HTR-8/SVneo (cell line): ENCODE measurements at places on chromosomes 6 and 20.

DNA sequence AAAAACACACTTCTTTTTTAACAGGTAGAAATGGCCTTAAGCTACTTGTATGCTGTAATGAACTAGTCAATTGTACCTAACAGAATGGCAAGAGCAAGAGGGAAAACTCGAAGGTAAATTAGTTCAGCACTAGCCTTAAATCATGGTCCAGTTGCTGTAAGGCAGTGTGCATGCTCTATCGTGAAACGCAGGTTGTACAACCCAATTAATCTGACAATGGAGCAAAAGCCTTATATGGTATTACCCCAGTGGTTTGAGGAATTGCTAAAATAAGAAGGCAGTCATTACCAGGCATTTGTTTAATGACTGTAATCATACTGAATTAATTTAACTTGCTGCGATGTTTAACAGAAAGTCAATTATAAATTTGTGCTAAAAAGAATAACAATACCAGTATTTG lies 69.3 kb upstream of the SOX4 start:
- no peak for DNase-seq

GRCh38 chr6:38310061-38310460 lies 329.7 kb downstream of the BTBD9 start:
- no peak for DNase-seq

DNA sequence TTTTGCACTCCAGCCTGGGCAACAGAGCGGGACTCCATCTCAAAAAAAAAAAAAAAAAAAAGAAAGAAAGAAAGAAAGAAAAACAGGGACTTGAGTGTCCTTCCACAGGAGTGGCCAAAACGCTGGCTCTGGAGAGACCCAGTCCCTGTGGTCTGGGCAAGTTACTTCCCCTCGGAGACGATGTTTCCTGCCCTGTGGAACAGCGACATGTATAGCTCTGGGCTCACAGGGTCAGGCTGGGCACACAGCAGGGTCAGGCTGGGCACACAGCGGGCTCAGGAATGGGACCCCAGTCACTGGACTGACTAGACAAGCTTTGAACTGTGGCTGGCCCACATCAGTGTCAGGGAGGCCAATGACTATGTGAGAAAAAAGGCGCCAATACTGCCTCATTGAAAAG lies 110.7 kb downstream of the ASXL1 start:
- no peak for DNase-seq

- DNase-seq, result no peak
Measured at GRCh38 chr20:41038878-41039404, 10.3 kb downstream of the TOP1 start.

DNA sequence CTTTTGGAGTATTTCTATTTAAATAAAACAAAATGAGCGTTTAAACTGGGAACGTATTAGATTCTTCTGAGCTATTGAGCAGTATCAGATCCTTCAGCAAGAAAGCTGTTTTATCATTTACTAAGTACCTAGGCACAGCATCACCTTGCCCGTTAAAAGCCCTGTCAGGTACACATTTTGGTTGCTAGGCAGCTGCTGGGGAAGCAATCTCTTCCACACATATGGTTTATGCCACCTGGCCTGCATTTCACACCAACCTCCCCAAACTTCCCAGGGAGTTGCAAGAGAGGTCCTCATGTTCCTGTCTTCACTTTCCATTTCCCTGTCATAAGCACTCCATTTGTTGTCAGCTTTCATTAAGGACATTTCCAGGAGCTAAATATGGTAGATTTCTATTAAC lies 400.1 kb downstream of the PLCB1 start:
- DNase-seq, result no peak

GRCh38 chr20:62705627-62706026 lies 3.0 kb upstream of the NTSR1 start:
- DNase-seq, result no peak

- no peak for DNase-seq
Measured at GRCh38 chr6:119922814-119923213, 573.3 kb upstream of the MAN1A1 start.

DNA sequence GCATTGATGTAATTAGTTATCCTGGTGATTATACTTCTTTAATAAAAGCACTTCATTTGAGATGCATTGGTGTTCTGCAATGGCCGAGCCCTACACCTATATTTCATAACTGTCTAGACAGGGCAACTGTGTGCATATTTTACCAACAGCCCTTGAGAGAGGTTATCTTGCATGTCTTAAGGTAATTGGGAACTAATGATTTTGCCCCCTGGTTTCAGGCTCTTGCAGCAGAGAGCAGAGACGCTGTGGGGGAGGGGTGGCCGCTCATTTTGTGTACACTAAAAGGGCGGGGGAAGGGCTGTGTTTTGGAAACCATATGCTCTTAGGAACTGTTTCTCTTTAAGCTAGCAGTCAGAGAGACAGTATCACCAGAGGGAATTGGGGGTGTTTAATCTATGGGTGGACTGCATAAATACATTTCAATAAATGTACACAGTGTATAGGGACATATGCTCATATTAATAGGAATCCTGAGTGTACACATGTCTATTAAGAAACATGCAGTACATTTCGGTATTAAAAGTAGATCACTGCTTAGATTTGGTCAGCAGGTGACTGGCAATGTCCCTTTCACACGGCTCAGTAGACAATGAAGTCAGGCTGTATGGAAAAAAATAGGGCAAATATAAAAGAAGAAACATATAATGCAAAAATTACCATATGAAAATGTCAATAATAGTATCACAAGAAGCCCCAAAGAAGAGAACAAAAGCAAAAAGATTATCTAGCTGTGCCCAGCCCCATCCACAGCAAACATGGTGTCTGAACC lies 402.9 kb upstream of the CITED2 start:
- no peak for DNase-seq

- no peak for DNase-seq
Measured at GRCh38 chr6:105880030-105880492, 206.1 kb upstream of the PRDM1 start.

DNA sequence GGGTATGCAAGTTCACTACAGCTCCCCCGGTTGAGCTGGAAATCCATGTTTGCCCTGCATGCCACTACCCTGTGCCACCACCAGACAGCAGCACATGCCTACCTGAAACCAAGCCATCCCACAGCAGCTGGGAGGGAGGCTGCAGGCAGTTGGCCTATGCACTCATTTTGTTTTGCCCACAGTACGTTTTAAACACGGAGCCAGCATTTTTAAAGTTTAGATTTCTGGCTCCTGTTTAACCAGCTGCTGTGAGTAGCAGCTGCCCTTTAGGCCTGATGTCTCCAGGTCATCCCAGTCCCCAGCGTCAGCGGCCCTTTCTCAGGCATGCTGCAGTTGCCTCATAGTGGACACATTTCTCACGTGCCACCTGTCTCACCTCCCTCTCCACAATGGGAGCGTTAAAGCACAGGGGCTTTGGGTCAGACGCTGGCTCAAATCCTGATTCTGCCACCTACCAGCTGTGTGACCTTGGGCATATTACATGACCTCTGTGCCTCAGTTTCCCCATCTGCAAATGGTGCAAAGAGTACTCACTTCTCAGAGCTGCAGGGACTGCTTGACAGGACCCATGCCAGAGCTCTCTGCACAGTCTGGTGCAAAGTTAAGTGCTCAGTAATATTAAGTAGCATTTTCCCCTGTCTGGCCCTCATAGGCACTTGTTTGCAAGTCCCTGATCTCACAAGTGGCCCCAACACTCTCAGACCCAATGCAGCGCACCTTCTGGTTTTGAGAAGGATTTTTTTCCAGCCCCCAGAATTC lies 8.2 kb upstream of the UBE2V1 start:
- DNase-seq, result peak; percentile 95
